ENCODE measurements at places on chromosomes 2 and 18.

DNA sequence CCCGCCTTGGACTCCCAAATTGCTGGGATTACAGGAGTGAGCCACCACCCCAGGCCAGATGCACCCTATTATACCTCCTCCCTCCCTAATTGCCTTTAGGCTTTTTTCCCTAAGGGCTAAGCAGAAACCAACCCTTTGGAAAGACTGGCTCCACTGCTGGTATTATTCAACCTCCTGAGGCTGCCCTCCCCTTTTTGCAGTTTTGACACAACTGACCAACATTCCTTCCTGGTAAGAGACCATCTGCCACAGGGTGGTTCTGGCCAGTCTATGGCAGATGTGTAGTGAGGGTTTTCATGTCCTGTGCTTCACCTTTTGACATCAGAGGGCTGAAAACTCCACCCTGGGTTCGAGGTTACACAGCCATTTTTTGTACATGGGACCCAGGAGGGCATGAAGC, 1785.3 kb upstream of the CELF4 start:
- no peak for DNase-seq

DNA sequence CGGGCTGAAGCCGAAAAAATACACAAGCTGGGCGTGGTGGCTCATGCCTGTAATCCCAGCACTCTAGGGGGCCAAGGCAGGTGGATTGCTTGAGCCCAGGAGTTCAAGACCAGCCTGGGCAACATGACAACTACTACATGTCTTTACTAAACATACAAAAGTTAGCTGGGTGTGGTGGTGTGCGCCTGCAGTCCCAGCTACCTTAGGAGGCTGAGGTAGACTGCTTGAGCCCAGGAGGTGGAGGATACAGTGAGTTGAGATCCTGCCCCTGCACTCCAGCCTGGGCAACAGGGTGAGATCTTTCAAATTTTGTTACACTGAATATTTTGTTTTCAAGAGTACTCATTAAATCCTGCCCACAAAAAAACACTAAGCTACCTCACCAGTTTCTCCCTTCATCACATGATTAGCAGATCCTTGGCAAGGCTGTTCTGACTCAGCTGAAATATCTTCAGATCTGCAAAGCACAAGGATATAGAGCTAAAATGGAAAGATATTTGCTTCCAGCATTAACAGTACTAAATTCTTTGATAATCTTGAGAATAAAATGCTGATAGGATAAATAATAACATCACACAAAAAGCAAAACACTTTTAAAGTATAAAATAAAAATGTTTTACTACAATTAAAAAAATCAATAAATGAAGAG, 28.2 kb upstream of the MCM6 start:
- DNase-seq: no peak

DNA sequence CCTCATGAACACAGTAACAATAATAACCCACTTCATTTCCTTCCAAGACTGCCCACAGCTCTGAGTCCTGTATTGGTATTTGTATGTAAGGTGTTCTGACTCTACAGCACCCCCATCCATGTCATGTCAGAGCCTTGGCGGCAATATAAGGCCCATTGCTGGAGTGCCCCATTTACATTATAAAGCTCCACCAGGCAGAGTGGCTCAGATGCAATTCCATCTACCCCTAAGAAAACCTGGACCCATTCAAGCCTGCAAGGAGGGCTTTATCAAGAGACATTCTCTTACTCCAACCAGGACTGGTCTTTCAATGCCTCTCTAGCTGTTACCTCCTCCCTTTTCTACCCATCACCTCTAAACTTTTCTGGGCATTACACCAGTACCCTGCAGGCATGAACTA, 101.6 kb downstream of the ANTXR1 start:
- no peak for DNase-seq

DNA sequence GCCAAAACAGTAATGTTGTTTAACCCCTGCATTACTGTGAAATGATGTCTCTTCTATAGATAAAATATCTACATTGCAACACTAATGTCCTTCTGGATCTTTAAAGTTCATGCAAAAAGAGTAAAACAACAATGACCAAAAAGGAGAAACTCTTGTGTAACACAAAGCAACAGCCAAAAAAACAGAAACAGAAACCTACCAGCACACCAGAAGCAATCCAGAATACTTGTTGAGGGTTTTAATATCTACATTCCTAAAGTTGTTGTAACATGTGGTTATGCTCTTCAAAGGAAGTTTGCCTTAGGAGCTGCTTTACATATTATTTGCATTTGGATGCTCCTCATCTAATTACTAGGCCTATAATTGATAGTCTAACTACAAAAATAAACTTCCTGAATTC, 157.2 kb downstream of the BABAM2 start:
- DNase-seq: no peak

DNA sequence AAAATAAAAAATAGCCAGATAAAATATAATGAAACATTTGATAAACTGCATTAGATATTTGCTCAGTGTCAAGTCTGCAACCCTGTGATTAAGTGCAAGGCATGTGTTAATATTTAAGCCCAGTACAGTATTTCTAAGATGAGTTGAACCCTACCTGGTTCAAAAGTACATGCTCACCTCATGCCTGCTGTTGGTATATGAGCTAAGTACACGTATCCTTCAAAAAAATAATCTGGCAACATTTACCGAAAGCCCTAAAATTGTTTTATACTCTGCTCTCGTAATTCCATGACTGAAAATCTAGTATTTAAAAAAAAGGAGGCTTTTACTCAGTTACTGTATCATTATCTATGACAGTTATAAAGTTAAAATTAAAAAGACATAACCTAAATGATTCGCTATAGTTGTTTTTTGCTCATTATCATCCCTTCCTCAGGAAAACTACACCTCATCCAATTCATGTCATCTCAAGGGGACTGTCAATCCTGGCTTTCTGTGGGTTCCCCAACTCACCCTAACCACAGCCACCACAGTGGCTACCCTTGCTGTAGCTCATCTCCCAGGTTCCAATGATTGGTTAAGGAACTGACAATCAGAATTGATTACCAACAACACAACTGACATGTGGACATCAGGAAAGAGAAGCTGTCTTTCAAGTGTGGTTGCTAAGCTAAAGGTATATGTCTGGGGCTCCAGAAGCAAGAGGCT, 10.6 kb downstream of the TLK1 start:
- no peak for DNase-seq

DNA sequence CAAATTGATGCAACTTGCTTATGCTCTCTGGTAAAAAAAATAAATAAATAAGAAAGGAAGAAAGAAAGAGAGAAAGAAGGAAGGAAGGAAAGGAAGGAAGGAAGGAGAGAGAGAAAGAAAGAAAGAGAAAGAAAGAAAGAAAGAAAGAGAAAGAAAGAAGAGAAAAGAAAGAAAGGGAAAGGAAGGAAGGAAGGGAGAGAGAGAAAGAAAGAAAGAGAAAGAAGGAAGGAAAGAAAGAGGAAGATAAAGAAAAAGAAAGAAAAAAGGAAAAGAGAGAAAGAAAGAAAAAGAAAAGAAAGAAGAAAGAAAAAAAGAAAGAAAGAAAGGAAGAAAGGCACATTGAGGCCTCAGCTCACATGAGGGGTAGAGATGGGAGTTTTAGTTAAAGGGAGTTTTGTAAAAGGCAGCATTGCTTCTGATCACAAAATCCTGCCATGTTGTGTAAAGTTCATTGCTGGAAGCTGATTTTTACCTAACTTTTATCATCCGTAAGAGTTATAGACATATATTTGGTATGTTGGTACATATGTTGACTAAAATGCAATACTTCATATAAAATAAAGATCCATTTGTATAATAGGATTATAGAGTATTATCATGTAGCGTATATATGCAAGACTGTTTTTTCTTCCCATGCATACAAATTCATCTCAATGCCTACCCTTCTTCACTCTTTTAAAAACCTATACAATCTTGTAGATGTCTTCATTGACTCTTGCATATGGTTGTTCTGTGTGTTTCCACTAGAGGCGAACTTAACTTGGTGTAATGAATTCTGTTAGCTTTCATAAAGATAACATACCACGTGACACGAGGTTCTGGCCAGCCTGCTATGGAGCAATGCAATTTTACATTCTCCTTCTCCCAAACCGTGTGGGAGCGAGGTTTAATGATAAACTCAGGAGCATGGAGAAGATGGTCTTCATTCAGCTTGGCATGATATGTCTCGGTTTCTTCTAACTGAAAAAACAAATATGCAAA, 32.8 kb downstream of the MYOM1 start:
- DNase-seq: no peak

DNA sequence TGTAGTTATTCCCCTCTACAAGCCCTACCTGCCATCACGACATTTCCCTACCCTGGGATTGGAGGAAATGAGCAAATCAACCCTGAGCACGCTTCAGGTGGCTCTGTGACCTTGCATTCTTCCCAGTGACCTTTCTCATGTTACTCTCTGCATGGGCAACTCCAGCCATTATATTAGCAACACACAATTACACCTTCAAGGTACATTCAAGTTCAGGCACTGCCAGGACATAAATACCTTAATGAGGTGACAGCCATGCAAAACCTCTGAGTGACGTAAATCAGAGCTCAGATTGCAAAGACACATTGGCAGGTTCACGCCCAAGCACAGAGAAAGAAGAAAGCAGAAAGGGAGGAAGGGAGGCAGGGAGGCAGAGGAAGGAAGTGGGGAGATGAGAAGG, 68.7 kb upstream of the ALK start:
- no peak for DNase-seq

- no peak for DNase-seq
These were observed 11.0 kb downstream of the GORASP2 start for GRCh38 chr2:170940066-170940465.

GRCh38 chr2:142983174-142983573, 105.7 kb downstream of the KYNU start:
- DNase-seq: no peak

DNA sequence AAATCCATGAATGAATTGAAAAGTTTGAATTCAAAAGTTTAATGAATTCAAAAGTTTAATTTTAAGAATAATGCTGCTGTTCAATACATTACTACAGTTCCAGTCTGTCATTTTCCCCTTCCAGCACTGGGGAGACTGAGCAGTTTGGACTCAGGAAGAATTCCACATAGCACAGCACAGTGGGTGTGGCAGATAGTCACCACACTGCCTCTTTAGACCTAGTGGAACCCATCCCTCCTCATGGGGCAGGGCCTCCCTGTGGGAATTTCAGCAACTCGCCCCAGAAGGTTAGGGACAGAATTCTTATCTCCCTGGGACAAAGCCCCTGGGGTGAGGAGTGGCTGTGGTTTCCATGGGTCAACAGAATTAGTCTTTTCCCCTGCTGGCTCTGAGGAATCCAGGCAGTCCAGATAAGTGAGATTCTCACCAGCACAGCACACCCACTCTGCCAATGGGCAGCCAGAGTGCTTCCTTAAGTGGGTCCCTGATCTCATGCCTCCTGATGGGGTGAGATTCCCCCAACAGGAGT, 442.0 kb upstream of the SYT4 start:
- no peak for DNase-seq

GRCh38 chr2:26770986-26771586, 7.0 kb downstream of the SLC35F6 start:
- peak; percentile 89 for DNase-seq

DNA sequence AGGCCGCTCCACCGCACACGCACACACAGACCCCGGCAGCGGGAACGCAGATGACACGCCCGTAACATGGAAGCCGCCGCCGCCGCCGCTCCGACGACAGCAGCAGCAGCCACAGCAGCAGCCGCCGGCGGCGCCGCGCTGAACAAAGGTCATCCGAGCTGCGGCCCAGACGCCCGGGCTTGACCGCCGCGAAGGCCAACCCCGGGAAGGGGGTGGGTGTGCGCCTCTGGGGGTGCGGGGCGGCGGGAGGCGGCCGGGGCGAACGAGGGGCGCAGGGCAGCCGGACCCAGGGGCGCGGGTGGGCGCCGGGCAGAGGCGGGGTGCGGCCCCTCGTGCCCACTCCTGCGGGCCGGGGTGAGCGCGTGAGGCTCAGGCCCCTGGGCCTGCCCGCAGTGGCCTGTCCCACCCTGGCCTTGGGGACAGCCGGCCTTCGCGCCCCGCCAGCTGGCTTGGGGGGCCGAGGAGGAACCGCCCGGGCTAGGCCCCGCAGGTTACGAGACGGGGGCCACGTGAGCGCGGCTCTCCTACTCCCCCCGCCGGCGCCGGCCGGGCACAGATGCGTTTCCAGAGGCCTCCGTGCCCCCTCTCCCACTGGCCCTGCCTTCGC, 1.0 kb upstream of the ZNF532 start:
- peak; percentile 57 for DNase-seq

DNA sequence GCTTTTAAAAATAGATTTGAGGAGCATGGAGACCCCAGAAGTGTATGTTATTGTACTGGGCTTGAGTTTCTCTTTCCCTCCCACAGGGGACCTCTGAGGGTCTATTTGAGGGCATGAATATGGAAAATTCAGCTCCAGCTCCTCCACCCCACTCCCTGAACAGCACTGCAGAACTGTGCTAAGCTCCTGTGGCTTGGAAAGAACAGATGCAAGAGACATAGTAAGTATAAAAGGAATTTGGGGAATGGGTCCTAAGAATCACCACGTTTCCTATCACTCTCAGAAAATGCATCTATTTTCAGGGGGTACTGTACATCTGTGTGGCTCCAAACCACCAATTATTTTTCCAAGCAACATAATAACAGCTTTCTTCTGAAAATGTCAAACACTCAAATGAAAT, 416.1 kb downstream of the ZNF521 start:
- no peak for DNase-seq

DNA sequence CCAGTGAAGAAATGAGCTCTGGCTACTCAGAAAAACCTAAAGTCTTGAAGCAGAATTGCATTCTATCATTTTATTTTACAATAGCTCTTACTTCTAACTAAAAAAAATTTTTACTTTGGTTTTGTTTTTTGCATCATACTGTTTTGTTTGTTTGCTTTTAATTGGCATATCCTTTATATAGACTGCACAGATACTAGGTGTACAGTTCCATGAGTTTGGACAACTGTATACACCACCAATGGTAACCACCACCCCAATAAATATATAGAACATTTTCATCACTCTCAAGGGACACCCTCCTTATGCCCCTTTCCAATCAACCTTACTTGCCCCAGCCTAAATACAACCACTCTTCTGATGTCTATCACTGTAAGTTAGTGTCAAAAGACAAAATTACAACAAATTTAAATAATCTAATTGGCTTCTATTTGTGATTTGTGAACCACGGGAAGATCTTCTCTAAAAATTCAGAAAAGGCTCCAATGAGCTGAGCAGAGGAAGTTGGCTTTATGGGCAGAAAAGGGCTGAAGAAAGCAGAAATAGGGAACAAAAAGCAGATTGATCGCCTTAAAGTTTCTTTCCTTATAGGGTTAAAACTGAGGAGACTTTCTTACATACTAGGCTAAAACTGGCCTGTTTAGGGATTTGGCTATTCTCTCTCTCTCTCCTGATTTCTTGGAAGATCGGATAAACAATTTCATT, 22.2 kb upstream of the SOS1 start:
- no peak for DNase-seq

GRCh38 chr2:232576995-232577394, 26.5 kb downstream of the EIF4E2 start:
- no peak for DNase-seq

DNA sequence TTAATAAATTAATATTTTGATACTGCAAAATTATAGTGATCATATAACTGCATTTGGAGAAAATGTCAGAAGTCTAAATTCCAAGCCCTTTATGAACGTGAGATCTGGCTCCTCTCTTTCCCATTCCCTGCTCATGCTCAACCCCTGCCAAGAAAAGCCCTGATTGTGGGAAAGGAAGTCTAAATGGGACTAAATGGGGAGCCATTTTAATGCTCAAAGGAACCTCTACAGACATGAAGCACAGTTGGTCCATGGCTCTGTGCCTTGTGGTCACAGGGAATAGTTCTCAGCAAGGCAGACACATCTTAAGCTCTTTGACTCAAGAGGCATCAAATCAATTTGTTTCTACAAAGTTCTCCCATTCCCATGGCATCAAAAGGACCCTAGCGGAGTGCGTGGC, 29.3 kb upstream of the INSIG2 start:
- DNase-seq: no peak
